ENCODE measurements at places on chromosomes 2 and 18.

- H3K4me1 ChIP-seq: peaks cover 12% of the 10 kb centered on the region
- DNase-seq: no peak
- H3K4me3 ChIP-seq: no peak overlapping the region
- H3K27me3 ChIP-seq: no peaks in the 10 kb centered on the region
- H3K36me3 ChIP-seq: peaks cover 80% of the 10 kb centered on the region
These were observed 11.0 kb upstream of the FARP2 start for GRCh38 chr2:241344925-241345651.

DNA sequence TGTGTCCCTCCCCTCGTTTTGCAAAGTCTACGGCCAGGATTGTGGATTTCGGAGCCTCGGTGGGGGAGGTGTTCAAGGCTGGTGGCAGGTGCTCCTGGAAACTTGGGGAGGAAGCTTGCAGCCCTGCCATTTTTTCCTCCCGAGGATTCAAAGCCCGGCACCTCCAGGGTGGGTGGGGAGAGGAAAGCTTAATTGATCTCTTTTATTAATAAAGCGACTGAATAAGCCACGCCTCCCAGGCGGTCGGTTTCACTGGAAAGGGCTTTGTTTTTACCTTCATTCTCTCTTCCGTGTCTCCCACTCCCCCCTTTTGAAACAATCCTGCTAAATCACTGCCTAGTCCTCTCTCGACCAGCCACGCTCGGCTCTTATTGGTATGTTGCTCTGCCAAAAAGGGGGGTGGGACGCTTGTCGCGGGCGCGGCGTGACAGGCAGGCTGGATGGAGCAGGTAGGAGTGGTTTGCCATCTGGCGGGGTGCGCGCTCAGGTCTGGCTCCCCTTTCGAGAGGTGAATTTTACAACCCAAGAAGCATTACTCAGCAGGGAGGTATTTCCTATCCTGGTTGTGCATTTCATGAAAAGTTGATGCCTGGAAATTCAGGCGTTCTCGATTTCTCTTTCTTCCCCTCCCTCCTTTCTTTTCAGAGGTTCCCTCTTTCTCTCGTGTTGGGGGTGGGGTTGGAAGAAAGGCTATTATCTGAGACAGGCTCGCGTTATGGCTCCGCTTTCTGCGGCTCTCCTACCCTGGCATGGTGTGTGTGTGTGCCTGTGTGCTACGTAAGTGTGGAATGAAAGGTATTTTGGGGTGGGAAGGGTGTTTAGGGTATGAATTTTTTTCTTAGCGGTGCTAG is 1.4 kb downstream of the NEDD4L start:
- H3K27me3 ChIP-seq: peaks cover 45% of the 10 kb centered on the region
- peak overlapping the region; percentile 90 for H3K4me3 ChIP-seq
- no peak overlapping the region for H3K27ac ChIP-seq
- DNase-seq: peak; percentile 11
- peaks cover 28% of the 10 kb centered on the region for H3K4me1 ChIP-seq
- no peaks in the 10 kb centered on the region for H3K36me3 ChIP-seq

- H3K27ac ChIP-seq: peak overlapping the region; percentile 83
- H3K4me3 ChIP-seq: peak overlapping the region; percentile 56
- no peaks in the 10 kb centered on the region for H3K27me3 ChIP-seq
- H3K36me3 ChIP-seq: peaks cover 45% of the 10 kb centered on the region
These were observed 4.4 kb downstream of the ACTR2 start for GRCh38 chr2:65231892-65232477.

DNA sequence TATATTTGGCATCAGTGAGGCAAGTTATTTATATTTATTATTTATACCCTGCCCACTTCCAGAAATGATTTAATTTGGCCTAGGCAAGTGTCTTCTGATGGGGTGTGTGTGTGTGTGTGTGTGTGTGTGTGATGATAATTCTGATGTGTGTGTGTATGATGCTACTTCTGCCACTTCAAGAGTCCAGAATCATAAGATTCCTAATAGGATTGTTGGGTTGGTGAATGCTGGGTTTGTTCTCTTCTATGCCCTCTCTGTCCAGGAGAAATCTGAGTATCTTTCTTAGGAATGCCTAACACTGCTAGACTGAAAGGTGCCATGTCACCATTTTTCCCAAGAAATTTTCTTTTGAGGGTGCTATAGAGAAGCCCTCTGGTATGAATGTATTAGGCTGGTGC is 122.5 kb downstream of the SPTBN1 start:
- DNase-seq: no peak
- peaks cover 87% of the 10 kb centered on the region for H3K4me1 ChIP-seq
- no peaks in the 10 kb centered on the region for H3K27me3 ChIP-seq

DNA sequence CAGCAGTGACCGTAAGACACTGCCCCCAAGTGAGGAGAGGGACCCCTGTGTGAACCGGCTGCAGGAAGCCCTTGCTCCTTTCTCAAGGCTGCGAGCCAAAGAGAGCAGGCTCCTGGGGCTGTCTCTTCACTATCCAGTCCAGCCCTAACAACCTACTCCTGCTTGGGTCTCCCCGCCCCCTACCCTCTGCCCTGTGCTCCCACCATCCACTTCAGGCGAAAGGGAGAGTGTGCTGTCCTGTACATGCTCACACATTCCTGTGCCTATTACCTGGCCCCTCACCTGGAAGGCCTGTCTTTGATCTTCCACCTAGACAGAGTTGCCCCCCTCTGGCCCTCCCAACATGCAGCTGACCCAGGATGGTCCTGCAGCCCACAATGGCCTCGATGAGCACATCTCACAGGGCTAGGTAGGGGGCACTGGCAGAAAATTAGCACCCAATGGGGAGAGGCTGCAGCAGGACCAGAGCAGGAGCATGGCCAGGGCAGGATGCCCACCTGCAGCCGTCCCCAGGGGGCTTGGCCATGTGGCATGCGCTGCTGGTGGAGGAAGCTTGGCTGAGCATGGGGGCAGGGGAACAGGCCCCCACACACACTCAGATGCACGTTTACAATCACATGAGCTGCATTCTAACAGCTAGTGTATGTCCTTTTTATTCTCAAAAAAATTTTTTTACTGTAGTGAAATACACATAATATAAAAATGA is 93.5 kb downstream of the POLR1A start:
- peaks cover 6% of the 10 kb centered on the region for H3K27me3 ChIP-seq
- peaks cover 14% of the 10 kb centered on the region for H3K4me1 ChIP-seq
- H3K4me3 ChIP-seq: no peak overlapping the region

DNA sequence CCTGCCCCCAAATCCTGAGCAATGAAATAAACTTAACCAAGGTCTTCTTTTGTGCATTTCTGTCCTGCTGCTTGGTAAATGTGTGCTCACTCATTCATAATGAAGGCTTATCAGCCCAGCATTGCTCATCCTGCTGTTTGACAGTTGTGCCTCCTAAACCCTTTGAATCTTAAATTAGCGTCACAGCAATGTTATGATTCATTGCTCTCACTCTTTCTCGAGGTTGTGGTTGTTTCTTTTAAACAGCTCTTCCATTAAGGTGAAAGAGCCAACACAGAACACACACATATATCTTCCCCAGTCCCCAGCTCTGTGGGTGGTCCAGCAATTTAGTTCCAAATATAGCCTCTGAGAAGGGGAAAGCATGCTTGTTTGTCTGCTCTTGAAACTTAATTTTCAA is 84.0 kb downstream of the EVA1A start:
- no peaks in the 10 kb centered on the region for H3K36me3 ChIP-seq
- peaks cover 10% of the 10 kb centered on the region for H3K27me3 ChIP-seq
- no peak overlapping the region for H3K4me3 ChIP-seq
- no peak overlapping the region for H3K27ac ChIP-seq

DNA sequence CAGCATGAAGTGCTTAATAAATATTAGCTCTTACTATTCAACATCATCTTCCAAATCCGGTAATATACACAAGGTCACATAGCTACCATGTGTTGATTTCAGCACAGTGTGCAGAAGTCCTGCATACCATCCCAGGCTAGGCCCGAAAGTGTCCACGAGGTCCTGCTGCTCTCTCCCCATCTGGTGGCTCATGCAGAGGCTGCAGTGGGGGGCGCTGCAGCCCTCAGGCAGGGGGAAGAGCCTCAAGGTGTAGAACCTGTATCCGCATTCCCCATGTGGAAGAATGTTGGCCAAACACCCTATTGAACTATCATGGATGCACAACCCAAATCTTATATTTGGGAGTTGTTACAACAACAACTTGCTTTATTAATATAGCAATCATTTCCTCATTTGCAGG is 88.5 kb downstream of the ST6GAL2 start:
- H3K27me3 ChIP-seq: no peaks in the 10 kb centered on the region
- no peak overlapping the region for H3K4me3 ChIP-seq
- H3K4me1 ChIP-seq: no peaks in the 10 kb centered on the region
- DNase-seq: no peak
- H3K36me3 ChIP-seq: no peaks in the 10 kb centered on the region

GRCh38 chr2:14237902-14238301 is 394.6 kb upstream of the LRATD1 start:
- DNase-seq: no peak
- no peaks in the 10 kb centered on the region for H3K27me3 ChIP-seq
- H3K36me3 ChIP-seq: no peaks in the 10 kb centered on the region
- no peak overlapping the region for H3K27ac ChIP-seq
- H3K4me3 ChIP-seq: no peak overlapping the region
- H3K4me1 ChIP-seq: no peaks in the 10 kb centered on the region

DNA sequence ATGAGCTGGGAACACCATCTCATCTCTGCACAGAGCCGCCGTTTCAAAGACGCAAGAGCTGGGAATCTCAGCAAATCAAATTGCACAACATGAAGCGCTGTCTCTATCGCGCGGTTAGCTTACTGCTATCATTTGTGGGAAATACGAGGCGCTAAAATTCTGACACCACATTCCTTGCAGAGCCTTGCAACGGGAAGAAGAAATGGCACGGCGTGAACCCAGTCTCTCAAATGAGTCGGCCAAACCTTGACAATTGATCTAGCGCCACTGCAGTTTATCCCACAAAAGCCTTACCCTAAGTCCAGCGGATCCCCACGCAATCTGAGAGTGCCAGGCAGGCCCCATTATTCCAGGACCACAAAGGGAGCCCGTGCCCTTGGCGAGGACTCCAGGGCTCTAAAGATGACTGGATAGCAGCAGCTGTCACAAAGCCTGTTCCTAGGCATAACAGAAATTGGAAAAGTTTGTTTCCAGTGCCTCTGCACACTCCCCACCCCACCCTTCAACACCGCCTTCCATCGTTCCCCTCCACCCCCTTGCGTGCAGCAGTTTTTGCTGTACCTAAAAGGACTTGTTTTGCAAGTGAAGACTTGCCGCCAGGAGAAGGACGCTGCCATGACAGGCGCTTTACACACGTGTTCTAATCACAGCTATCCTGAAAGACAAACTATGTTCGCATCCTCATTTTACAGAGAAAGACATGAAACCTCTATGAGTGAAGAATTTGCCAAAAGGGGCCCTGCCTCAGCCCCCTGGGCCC is 252.4 kb downstream of the EIPR1 start:
- DNase-seq: no peak
- H3K4me3 ChIP-seq: no peak overlapping the region
- H3K36me3 ChIP-seq: no peaks in the 10 kb centered on the region
- no peak overlapping the region for H3K27ac ChIP-seq
- H3K27me3 ChIP-seq: no peaks in the 10 kb centered on the region

GRCh38 chr2:202841090-202841867 is 30.3 kb downstream of the ICA1L start:
- no peak overlapping the region for H3K27ac ChIP-seq
- no peak overlapping the region for H3K4me3 ChIP-seq

- H3K4me1 ChIP-seq: peaks cover 46% of the 10 kb centered on the region
- peak overlapping the region; percentile 41 for H3K27ac ChIP-seq
- no peaks in the 10 kb centered on the region for H3K27me3 ChIP-seq
- no peak for DNase-seq
- H3K36me3 ChIP-seq: peaks cover 45% of the 10 kb centered on the region
- no peak overlapping the region for H3K4me3 ChIP-seq
These were observed 69.6 kb downstream of the ACVR1 start for GRCh38 chr2:157806426-157807077.

DNA sequence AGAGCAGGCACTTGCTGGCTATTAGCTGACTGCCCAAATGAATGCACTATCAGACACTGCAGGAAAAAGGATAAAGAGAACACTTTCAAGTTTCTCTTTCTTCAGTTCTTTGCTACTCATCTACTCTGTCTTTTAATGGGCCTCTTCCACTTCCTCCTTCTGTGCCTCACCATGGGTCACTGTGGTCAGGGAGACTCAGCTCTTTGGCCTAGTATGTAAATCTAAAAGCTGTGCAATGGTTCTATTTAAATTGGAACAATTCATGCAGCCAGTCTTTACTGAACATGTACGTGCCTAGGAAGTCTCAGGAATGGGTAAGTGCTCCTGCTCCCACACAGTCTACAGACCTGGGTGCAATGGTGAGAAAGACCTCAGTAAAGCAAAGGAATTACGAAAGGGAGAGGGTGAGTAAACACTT is 79.1 kb upstream of the DNMT3A start:
- no peak for DNase-seq
- H3K4me3 ChIP-seq: no peak overlapping the region
- H3K4me1 ChIP-seq: peaks cover 11% of the 10 kb centered on the region
- no peak overlapping the region for H3K27ac ChIP-seq
- H3K27me3 ChIP-seq: no peaks in the 10 kb centered on the region

GRCh38 chr2:218395456-218395825 is 4.2 kb upstream of the CTDSP1 start:
- no peaks in the 10 kb centered on the region for H3K27me3 ChIP-seq
- peak overlapping the region; percentile 72 for H3K4me3 ChIP-seq
- DNase-seq: no peak
- H3K36me3 ChIP-seq: no peaks in the 10 kb centered on the region

- no peak overlapping the region for H3K4me3 ChIP-seq
- no peak for DNase-seq
- peaks cover 3% of the 10 kb centered on the region for H3K27me3 ChIP-seq
- no peak overlapping the region for H3K27ac ChIP-seq
- H3K36me3 ChIP-seq: no peaks in the 10 kb centered on the region
- no peaks in the 10 kb centered on the region for H3K4me1 ChIP-seq
These were observed 124.8 kb downstream of the NUP35 start for GRCh38 chr2:183248866-183249567.

DNA sequence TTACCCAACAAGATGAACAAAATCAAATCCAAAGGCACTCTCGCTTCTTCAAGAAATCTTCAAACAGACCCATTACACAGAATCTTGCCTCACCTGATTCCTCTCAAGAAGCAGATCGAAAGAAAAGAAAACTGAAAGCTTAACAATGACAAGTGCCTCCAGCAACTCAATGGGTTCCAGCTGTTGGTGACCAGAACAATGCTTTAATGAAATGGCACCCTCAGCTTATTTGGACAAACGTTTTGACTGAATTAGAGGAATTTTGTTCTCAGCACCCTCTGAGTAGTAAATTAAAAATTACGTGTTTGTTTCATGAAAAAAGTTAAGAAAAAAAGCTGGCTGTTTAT is 211.0 kb downstream of the ZNF521 start:
- H3K4me3 ChIP-seq: no peak overlapping the region
- H3K4me1 ChIP-seq: no peaks in the 10 kb centered on the region
- no peaks in the 10 kb centered on the region for H3K36me3 ChIP-seq
- H3K27ac ChIP-seq: no peak overlapping the region

- no peaks in the 10 kb centered on the region for H3K27me3 ChIP-seq
- H3K4me1 ChIP-seq: peaks cover 2% of the 10 kb centered on the region
- no peak for DNase-seq
- H3K4me3 ChIP-seq: no peak overlapping the region
- H3K36me3 ChIP-seq: no peaks in the 10 kb centered on the region
These were observed 6.9 kb upstream of the OTOS start for GRCh38 chr2:240147382-240147781.

DNA sequence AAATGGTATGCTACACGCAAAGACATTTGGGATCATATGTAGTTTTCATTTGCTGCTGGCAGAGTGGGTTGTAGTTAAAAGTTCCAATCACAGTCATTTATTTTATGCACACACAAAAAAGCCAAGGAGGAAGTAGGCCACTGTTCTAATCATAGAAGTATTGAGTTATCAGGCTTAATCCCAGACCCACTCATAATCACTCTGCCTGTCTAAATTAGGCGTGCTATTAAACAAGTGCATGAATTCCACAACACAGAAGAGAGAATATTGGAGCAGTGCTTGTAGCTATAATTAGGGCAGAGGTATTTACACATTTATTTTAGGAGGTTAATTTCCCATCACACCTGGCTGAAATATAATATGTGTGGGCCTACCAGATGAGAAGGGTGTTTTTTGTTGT is 65.7 kb upstream of the FIGN start:
- no peak for DNase-seq
- H3K27ac ChIP-seq: no peak overlapping the region
- H3K36me3 ChIP-seq: no peaks in the 10 kb centered on the region
- no peaks in the 10 kb centered on the region for H3K27me3 ChIP-seq
